Hematopoietic multipotent progenitor cell treated with erythropoietin and hydrocortisone succinate and interleukin-3 and kit ligand, for 17 days (in vitro differentiated cells): ENCODE measurements at places on chromosomes 4 and X.
A peak's percentile ranks its signal among the peaks of the same experiment; 100 is the strongest.

DNA sequence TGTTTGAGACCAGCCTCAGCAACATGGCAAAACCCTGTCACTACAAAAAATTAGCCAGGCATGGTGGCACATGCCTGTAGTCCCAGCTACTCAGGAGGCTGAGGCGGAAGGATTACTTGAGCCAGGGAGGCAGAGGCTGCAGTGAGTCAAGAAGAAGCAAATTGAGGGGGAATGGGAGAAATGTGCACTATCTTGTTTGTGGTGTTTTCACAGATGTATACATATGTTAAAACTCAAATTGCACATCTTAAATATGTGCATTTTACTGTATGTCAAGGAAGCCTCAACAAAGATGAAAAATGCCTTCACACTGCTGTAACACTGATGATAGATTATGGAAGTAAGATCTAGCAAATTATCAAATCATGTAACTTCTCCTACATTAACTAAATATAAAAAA, 44.3 kb downstream of the THOC2 start:
- no peak for DNase-seq

DNA sequence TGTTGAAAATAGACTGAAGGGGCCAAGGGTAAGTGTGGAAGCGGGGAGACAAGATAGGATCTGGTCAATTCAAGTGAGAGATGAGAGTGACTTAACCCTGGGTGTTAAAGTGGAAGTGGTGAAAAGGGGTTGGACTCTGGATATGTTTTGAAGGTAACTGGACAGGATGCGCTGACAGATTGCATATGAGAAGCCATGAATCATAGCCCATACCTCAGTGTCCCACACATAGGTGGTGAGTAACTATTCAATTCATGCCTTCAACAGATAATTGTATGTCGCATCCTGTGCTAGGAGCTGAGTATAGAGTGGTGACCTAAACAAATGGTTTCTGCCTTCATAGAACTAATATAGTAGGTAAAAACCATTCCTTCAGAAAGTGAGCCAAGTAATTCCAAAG, 76.7 kb downstream of the KLHL34 start:
- DNase-seq, result no peak

DNA sequence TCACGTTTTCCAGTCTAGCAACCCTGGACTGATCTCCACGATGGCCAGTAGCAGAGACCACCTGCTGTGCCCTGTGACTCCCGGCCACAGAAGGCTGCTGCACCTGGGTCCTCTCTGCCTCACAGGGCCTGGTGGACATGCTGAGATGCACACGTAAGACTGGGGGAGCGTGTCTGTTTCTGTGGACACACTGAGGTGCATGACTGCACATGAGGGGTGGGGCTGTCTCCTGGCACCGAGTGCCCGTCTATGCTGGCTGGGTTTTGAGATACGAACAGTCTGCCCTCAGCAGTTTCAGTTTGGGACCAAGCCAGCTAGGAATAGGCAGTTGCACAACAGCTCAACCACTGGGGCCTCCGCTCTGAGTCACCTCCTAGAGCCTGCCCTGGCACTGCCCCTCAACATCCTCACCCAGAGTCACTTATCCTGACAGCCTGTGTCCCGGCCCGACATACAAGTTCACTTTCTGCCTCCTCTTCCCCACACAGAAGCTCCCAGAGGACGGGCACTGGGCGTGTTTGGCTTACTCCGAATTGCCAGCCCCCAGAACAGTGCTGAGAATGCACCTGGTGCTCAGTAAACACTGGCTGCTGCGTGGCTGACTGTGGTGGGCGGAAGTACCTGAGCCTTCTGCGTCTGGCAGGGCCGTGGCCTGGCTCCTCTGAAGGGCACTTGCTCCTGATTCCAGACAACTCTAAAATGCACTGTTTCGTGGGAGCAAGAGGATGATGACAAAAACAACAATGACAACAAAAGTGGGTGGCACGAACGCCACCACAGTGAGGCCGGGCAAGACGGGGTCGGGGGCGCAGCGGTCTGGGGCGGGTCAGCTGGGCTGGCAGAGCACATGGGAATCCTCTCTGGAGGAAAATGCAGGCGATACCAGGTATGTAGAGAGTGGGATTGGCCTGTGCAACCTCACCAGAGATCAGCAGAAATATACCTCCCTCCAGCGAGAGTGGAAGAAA, 30.9 kb downstream of the RNF212 start:
- peak; percentile 92 for DNase-seq

- DNase-seq, result no peak
These were observed 52.7 kb downstream of the HTT-AS start for GRCh38 chr4:3021627-3022026.

- DNase-seq, result no peak
These were observed 148.5 kb downstream of the NAA11 start for GRCh38 chr4:79177388-79177787.

GRCh38 chrX:130082244-130083106, 27.8 kb downstream of the ELF4 start:
- DNase-seq, result no peak

DNA sequence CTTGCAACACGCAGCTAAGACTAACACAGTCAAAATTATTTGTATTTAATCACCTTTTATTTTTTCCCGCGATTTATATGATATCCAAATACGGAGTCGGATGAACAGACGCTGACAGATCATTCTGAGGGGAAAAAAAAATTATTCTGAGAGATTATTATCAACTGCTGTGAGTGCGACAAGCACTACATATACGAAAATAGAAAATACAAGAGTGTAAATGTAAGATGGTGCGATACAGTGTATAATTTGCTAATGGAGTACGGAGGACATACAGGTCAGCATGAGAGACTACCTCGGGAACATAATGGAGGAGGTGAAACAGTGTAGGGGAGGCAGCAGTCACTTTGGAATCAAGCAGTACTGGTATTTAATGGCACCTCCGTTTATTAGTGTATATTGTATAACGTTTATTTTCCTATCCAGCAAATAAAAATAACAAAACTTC, 2.8 kb upstream of the LIN54 start:
- no peak for DNase-seq

DNA sequence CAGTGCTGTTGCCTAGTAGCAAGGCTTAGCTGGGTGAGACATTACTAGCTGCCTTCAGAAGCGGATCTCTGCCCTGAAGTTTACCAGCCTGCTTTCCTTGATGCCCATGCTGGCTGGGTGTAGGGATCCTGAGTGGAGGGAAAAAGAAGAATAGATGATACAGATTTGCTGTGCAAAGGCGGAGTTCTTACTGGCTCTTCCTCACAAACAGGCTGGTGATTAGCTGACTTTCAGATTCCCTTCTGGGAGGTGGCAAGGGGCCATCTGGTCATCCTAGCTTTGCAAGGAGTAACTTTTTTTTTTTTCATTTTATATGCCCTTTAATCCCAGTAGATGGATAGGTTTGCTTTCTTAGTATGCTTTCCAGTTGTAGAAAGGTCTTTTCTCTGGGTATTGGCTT, 44.8 kb downstream of the SMARCA5 start:
- no peak for DNase-seq

- DNase-seq, result no peak
These were observed 1.5 kb downstream of the TMEM156 start for GRCh38 chr4:39030725-39031124.
